Stimulated activated CD4-positive, alpha-beta T cell treated with anti-CD3 and anti-CD28 coated beads, Interleukin-15, amount 100 ng/mL, for 1 hour (primary cell): ENCODE measurements at places on chromosomes 2 and 18.

DNA sequence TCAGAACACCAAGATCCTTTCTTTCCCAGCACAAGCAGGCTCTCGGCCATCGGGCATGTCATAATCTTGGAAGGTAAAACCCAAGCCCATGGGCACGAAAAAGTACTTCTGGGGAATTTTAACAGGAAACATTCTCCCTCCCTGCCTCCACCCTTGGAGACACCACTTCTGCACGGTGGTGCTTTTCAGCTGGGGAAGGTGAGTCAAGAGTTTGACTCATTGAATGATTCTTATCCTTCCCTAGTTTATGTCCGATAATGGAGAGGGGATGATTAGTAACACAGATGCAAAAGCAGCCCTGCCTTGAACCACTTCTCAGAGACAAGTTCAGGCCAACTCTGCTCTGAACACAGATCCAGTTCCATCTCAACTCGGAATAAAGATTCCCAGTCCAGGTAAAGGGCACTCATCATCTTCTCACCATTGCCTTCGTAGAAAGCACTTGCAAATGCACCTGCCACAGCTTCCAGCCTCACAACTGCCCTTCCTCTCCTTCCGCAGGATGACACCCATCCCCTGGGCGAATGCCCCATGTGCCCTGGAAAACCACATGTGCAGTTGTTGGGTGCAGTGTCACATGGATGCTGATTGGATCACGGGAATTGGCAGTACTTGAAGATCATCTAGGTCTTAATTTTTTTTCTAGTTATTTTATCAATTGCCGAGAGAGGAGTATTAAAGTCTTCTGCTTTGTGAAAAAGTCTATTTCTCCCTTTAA is 136.2 kb downstream of the PXDN start:
- DNase-seq: no peak

- no peak for DNase-seq
Measured at GRCh38 chr2:8676921-8677645, 4.8 kb upstream of the ID2 start.

GRCh38 chr2:126950504-126950903 is 51.8 kb downstream of the TEX51 start:
- DNase-seq: no peak

GRCh38 chr2:14199040-14199439 is 433.5 kb upstream of the LRATD1 start:
- no peak for DNase-seq

DNA sequence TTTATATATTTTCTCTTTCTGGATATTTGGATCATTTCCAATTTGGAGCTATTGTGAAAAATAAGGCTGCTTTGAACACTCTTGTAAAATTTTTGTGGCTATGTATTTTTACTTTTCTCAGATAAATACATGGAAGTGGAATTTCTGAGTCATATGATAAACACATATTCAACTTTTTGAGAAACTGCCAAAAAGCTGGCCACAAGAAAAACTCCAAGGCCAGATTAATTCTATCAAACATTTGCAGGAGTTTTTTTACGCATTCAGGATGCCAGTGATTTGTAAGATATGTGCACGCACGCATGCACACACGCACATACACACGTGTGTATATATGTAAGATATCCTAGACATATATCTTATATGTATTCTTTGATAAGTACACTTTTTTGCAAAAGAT is 477.5 kb upstream of the SPHKAP start:
- DNase-seq: no peak

GRCh38 chr2:200297989-200298388 is 8.5 kb upstream of the SPATS2L start:
- DNase-seq: no peak

DNA sequence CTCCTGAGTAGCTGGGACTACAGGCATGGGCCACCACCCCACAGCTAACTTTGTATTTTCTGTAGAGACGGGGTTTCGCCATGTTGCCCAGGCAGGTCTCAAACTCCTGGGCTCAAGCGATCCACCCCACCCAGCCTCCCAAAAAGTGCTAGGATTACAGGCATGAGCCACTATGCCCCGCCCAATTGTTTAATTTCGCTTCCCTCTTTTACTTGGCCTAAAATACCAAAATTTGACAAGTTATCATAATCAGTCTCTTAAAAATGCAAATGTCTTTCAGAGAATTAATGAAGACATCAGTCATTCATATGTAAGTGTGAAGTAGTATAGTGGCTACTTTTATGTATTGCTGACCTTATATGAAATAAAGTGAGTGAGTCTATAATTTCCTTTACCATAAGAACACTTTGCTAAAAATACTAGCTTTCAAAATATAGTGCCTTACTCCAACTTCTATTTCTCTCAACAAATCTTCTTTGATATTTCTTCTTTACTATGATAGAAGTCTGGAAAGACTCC is 9.8 kb downstream of the FBXO11 start:
- no peak for DNase-seq

DNA sequence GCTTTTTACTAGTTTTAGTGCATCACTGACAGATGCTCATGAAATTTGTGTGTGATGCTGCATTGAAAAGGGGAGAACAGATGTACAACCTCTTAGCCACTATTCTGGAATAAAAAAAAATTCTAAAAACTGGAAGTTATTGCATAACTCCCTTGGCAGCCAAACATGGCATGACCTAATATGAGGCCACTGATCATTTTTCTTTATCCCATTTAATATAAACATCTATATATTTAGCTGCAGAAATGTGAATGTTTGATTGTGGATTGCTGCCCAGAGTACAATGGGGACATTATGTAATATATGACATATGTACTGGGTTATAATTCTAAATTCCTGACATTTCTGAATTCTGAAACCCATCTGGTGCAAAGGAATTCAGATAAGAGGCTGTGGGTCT is 86.5 kb downstream of the CDCA7 start:
- DNase-seq: no peak

DNA sequence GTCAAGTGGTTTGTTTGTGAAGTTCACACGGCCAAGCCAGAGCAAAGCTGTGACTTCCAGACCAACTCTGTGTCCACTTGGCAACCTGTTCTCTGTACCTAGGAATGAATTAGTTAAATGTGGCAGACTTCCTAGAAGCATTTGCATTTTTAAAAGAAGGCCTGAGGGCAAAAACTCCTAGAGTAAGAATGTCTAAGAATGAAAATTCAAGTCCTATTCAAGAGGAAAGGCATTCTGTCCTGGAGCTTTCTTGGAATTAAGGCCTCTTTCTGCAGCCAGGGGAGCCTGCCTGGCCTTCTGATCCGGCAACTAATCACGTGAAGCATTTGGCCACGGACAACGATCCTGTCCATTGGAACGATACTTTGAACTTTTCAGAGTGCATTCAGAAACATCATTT is 155.0 kb downstream of the SETBP1 start:
- no peak for DNase-seq

GRCh38 chr2:70870790-70871189 is 35.2 kb upstream of the CD207 start:
- DNase-seq: no peak

GRCh38 chr2:213238753-213239495 is 45.3 kb upstream of the SPAG16 start:
- no peak for DNase-seq

- no peak for DNase-seq
Measured at GRCh38 chr2:216151313-216152025, 42.3 kb downstream of the XRCC5 start.

- DNase-seq: no peak
Measured at GRCh38 chr2:150212722-150213171, 274.7 kb downstream of the RND3 start.

DNA sequence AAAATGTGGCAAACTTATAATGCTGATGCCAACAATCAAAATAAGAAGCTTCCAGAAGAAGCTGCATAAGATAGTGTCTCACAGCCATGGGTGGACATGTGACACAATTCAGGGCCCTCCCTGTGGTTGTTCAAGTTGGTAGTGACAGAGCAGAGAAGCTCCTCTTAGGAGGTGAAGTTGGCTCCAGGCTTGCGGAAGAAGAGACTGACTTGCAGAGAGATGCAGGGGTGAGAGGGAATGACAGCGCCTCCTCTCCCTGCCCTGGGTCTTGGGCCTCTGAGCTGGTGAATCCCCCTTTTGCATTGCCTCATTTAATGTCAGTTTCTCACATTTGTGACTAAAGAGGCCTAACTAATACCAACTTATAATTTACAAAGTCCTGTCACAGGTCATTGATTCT is 23.0 kb upstream of the RHOB start:
- no peak for DNase-seq

DNA sequence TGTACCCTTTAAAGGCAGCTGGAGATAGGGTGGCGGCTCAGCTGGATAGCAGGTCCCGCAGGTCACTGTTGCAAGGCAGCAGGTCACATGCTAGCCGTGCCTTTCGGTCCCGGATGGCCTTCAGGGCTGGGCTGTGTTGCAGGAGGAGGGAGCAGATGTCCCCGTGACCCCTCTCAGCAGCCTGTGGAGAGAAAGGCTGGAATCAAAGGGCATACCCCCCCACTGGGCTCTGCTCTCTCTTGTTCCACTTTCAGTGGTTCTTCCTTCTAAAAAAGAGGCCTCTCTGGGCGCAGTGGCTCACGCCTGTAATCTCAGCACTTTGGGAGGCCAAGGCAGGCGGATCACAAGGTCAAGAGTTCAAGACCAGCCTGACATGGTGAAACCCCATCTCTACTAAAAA is 4.4 kb upstream of the ANKRD23 start:
- DNase-seq: no peak

DNA sequence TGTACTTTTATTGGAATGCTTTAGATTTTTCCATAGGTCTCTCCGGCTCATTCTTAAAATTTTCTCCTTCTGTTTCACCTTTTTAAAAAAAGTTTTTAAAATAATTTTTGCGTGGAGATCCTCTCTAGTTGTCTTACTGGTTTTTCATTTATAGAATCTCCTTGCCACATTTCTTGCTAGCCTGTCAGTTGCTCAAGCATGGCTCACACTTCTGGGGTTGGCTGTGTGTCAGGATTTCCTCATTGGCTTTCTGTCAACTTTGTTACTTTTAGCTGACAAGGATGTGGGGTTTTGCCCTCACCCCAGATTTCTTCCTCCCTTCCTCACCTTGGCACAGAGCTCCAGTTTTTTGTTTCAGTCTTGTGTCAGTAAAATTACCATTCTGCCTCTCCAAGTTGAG is 124.6 kb downstream of the ZNF407 start:
- DNase-seq: no peak

GRCh38 chr2:211390536-211391188 is 834.3 kb downstream of the CPS1 start:
- no peak for DNase-seq

DNA sequence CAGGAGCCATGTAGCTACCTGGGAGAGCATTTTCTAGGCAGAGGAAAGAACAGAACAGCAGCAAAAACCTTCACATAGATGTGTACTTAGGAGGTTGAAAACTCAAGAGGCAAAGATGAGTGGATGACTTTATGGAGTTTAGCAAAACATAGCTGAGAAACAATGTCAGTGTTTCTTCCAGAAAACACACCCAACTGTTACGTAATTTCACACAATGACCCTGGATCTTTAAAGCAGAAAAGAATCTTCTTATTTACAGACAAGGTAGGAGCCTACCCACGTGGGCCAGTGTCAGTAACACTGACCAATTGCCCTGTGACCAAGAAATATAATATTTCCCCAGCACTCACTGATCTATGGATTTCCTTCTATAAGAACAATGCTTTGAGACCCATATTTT is 254.6 kb downstream of the CDH20 start:
- DNase-seq: no peak

DNA sequence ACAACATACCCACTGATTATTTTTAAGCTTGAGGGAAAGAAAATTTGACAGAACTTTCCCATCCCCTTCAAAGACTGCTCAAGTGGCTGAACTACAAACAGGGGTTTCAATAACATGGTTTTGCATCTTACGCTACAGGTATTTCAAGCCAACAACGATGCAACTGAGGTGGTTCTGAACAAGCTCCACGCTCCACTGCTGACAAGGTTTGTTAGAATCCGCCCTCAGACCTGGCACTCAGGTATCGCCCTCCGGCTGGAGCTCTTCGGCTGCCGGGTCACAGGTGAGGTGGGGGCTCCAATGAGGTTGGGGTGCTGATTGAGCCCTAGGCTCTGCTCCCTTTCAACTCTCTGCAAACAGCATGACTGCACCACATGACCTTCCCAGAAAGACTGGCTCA is 58.1 kb downstream of the NRP2 start:
- no peak for DNase-seq

GRCh38 chr18:44599412-44599811 is 81.3 kb upstream of the SETBP1 start:
- no peak for DNase-seq

GRCh38 chr2:179348906-179349305 is 84.3 kb upstream of the SESTD1 start:
- DNase-seq: no peak

DNA sequence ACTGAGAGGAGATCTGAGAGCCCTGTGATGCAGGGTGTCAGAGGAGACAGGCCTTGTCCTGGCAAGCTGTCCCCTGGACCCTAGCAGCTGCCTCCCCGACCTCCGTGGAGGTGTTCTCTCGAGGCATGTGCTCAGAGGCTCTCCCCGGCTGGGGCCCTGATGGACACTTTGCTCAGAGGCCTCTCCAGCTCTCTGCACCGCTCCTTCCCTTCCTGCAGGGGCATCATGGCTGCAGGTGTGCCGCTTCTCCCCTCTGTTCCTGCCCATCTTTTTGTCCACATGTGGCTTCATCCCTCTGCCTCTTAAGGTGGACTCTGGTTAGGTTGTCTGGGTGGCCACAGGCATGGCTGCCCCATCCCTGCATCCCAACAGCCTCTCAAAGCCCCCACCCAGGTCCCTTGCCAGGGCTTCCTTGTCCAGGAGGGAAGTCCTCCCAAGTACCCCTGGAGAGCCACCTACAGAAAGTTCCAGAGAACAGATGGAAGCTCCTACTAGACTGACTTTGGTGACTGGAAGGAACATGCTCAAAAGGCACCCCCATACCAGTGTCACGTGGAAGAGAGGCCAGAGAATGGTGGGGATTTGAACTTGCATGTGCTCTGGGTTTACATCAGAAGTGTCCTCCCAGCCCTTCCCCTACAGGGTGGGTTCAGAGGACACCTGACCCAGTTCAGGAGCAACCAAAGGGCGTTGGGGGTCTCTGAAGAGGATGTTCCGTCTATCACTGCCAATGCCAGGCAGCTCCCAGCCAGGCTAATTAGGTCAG is 120.4 kb downstream of the KLHL29 start:
- no peak for DNase-seq

DNA sequence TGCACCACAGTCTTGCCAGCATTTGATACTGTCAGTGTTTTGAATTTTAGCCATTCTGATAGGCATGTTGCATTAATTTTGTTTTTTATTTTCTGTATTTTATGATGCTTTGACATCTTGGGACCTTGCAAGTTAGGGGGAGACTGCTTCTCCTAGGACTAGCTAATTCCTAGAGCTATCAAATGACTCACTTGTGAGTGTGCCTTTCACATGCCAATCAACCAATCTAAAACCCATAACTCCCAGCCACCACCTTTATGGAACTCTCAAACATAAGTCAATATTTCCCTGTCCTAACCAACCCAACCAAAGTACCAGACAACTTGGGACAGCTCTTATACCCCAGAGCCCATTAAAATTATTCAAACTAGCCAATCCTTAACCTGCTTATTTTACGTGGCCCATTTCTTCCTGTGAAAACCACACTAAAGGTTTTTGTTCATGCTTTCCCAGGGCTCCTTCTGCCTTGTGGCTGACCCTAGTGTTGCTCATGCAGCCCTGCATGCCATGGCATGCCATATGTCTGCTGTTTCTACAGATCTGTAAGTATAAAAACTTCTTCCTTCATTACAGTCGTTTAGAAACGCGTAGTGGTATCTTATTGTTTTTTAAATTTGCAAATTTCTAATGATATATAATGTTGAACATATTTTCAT is 230.1 kb downstream of the GPD2 start:
- DNase-seq: no peak
